Chondrocyte (in vitro differentiated cells): ENCODE measurements at places on chromosomes 12 and 14. TPM values are rescaled to one million over a fixed set of nuclear protein-coding genes. Genes with fewer than 3 reads are reported as not detected.

The KCNC2 gene
- total RNA-seq, result not detected in 3 replicates

The UNC79 gene
- 0.10 to 0.19 TPM (median 0.15 TPM) in 3 replicates for total RNA-seq

The CAPZA3 gene
- total RNA-seq, result not detected in 3 replicates

The MMP19 gene
- 12.9 to 17.8 TPM (median 16.1 TPM) in 3 replicates for total RNA-seq

The RPS6KL1 gene
- total RNA-seq, result 0.82 to 6.5 TPM (median 5.8 TPM) in 3 replicates

The TDRD9 gene
- total RNA-seq, result not detected in 3 replicates

The IRAK3 gene
- total RNA-seq, result 0.97 to 2.0 TPM (median 1.9 TPM) in 3 replicates

- H3K4me1 ChIP-seq, result peaks cover 1% of the 10 kb centered on the region
- H3K27ac ChIP-seq, result no peak overlapping the region
- no peak for DNase-seq
- H3K36me3 ChIP-seq, result peaks cover 1% of the 10 kb centered on the region
Observed at GRCh38 chr12:100229036-100229635, 28.5 kb downstream of the ACTR6 start.

DNA sequence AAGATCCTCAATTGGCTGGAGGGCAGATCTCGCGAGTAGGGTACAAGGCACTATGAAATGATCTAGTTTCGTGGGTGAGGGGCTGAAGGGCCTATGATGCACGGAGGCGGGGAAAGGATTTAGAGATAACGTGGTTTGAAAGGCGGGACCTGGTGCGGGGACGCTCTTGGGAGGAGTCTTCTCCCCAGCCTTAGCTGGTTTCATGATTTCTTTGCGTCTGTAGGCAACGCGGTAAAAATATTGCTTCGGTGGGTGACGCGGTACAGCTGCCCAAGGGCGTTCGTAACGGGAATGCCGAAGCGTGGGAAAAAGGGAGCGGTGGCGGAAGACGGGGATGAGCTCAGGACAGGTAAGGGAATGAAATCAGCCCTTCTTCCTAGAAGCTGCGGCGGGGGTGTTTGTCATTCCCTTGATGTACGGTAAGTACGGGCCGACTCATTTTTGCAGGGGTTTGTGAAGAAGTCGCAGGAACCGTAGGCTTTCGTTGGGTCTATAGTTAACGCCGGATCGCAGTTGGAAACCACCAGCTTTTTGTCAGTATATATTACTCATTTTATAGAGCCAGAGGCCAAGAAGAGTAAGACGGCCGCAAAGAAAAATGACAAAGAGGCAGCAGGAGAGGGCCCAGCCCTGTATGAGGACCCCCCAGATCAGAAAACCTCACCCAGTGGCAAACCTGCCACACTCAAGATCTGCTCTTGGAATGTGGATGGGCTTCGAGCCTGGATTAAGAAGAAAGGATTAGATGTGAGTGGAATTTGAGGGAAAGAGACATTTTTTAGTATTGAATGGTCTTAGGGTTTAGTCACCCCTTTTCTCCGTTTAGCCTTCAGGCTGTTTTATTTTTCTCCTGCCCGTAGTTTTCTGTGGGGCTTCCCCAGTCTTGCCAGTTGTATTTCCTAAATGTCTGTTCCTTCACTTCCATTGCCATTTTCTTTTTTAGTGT lies 602 bp downstream of the APEX1 start:
- no peak for DNase-seq

GRCh38 chr14:99822800-99823455 lies 29.7 kb downstream of the EML1 start:
- no peaks in the 10 kb centered on the region for H3K36me3 ChIP-seq
- H3K4me3 ChIP-seq, result no peak overlapping the region
- no peaks in the 10 kb centered on the region for H3K27me3 ChIP-seq
- H3K27ac ChIP-seq, result no peak overlapping the region
- no peak for DNase-seq

DNA sequence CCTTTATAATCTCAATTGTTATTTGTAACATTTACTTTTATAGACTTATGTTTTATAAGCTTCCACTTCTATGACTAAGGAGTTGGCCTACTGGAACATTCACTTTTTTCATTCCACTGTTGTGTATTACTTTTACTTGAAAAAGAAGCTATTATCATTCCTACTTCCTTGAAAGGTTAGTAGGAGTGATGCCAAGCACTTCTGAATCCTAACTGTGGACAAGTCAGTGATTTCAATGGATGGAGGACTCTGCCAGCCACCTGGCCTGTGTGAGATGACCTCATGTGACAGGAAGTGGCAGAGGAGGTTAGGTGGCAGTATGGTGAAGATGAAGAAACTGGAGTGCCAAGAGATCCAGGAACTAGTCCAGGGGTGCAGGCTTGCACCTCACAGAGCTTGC lies 46.0 kb downstream of the TECPR2 start:
- peak overlapping the region; percentile 61 for H3K27ac ChIP-seq
- peaks cover 8% of the 10 kb centered on the region for H3K4me1 ChIP-seq
- peaks cover 10% of the 10 kb centered on the region for H3K36me3 ChIP-seq

DNA sequence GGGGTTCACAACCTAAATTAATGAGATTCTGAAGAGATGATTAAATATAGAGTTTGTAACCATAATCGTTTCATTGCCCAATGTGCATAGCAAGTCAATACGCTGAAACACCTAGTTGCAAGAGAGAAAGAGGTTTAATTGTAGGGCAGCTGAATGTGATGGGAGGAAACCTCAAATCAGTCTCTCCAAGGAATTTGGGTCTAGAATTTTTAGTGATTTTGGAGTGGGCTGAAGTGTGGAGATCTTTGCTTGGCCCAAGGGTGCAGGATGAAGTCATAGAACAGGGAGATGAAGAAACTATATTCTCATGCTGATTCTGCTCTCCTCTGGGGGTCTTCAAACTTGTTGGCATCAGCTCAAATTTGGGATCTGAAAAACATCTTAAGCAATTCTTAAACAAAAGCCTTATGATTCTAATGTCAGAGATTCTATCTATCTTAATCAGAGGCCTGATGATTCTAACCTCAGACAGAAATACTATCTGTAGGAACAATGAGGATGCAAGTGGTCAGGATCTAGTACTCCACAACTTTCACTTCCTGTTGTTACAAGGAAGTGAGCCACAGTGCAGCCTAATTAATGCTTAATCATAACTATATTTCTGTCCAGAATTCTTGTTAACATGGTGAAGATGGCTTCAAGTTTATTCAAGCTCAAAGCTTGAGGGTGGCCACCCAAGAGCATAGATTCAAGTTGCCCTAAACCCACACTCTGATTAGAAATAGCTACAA lies 80.2 kb upstream of the FUT8 start:
- no peak overlapping the region for H3K4me3 ChIP-seq
- no peak for DNase-seq
- H3K36me3 ChIP-seq, result no peaks in the 10 kb centered on the region

DNA sequence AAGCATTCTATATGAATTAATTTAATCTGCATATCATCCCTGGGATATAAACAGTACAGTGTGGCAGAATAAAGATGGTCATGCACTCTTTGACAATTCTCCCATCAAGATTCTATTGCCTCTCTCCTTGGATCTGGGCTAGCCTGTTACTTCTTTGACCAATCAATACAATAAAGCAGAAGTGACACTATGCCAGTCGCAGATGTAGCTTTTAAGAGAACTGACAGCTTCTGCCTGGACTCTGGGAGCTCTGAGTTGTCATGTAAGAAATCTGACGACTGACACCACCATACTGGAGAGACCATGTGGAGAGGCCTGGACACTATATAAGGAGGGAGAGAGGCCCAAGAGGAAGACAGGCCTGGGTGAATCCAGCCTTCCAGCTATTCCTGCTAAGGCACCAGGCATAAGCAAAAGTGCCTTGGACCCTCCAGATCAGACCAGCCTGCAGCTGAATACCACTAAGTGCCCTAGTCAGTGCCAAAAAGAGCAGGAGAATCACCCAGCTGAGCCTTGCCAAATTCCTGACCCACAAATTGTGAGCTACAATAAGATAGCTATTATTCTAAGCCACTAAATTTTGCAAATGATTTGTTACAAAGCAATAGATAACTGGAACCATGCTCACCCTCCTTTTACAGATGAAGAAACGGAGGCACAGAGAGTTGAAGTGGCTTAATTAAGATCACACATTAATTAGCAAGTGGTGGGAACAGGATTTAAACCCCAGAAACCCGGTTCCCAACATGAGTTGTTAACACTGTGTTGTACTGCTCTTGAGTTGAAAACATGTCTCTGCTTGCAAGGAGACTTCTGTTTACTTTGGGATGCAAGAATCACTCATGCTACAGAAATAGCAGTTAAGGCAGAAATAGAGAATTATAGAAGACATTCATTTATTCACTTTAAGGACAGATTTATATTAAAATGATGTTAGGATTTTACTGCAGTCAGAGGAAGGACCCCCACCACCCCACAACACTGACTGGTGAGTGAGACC lies 84.6 kb downstream of the RIN3 start:
- H3K36me3 ChIP-seq, result peaks cover 12% of the 10 kb centered on the region
- H3K4me1 ChIP-seq, result peaks cover 9% of the 10 kb centered on the region
- H3K27me3 ChIP-seq, result no peaks in the 10 kb centered on the region
- DNase-seq, result no peak
- no peak overlapping the region for H3K4me3 ChIP-seq

- no peaks in the 10 kb centered on the region for H3K36me3 ChIP-seq
- no peak overlapping the region for H3K4me3 ChIP-seq
- no peak for DNase-seq
- H3K27ac ChIP-seq, result no peak overlapping the region
- no peaks in the 10 kb centered on the region for H3K27me3 ChIP-seq
Observed at GRCh38 chr12:127480775-127481314, 786.1 kb upstream of the TMEM132C start.

GRCh38 chr12:55043542-55043941 lies 23.8 kb downstream of the NEUROD4 start:
- H3K27ac ChIP-seq, result no peak overlapping the region
- no peaks in the 10 kb centered on the region for H3K4me1 ChIP-seq
- no peak for DNase-seq

- no peaks in the 10 kb centered on the region for H3K27me3 ChIP-seq
- no peak for DNase-seq
- H3K27ac ChIP-seq, result no peak overlapping the region
Observed at GRCh38 chr12:6779708-6780432, 7.5 kb downstream of the LAG3 start.

DNA sequence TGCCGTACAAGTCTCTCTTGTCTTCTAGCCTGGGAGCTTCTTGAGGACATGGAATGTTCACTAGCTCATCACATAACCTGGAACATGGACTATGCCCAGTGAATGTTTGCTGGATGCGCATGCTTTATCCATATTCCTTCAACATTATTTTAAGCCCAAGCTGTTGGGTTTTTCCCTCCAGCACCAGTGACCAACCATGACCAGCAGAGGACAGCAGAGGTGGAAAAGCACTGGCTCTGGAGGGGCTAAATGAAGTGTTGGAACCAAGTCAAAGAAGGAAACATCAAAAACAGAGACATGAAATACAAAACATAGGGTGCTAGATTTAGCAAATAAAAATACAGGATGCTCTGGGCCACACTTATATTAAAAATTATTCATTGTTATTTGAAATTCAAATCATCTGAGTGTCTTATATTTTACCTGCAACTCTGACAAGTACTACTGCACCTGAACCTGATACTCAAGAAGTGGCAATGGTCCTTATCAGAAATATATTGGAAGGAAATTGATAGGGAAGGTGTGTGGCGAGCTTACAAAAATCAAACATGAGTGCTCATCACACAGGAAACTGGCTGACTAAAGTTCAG lies 23.1 kb upstream of the HELB start:
- H3K4me1 ChIP-seq, result no peaks in the 10 kb centered on the region
- H3K36me3 ChIP-seq, result no peaks in the 10 kb centered on the region
- DNase-seq, result no peak
- H3K27me3 ChIP-seq, result peaks cover 15% of the 10 kb centered on the region
- H3K27ac ChIP-seq, result no peak overlapping the region

GRCh38 chr14:94111276-94112095 lies 950 bp downstream of the IFI27 start:
- no peak overlapping the region for H3K27ac ChIP-seq
- no peak for DNase-seq
- H3K4me3 ChIP-seq, result no peak overlapping the region
- no peaks in the 10 kb centered on the region for H3K36me3 ChIP-seq

DNA sequence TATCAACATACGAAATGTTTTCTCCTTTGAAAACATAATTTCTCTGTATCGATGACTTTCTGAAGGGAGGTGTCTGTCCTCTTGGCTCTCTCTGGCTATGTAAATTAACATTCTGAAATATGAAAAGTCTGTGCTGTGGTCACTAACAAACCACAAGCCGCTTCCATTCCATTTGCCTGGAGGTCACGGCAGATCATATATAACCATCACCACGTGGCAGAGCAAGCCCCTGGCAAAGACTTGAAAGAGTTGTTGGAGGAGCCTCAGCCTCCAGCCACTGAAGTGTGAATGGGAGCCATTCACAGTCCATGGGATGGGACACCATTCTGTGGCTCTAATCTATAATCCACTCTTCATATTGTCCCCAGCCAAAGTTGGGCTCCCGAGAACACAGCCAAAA lies 39.6 kb downstream of the CDKL1 start:
- peaks cover 20% of the 10 kb centered on the region for H3K4me1 ChIP-seq
- H3K27ac ChIP-seq, result peak overlapping the region; percentile 37
- H3K27me3 ChIP-seq, result no peaks in the 10 kb centered on the region

GRCh38 chr14:57388067-57388466 lies 2.3 kb upstream of the NAA30 start:
- no peak for DNase-seq
- H3K4me1 ChIP-seq, result peaks cover 24% of the 10 kb centered on the region
- H3K36me3 ChIP-seq, result no peaks in the 10 kb centered on the region
- H3K27ac ChIP-seq, result no peak overlapping the region
- no peak overlapping the region for H3K4me3 ChIP-seq
